ENCODE measurements at places on chromosomes 4 and X.
A peak's percentile ranks its signal among the peaks of the same experiment; 100 is the strongest.

DNA sequence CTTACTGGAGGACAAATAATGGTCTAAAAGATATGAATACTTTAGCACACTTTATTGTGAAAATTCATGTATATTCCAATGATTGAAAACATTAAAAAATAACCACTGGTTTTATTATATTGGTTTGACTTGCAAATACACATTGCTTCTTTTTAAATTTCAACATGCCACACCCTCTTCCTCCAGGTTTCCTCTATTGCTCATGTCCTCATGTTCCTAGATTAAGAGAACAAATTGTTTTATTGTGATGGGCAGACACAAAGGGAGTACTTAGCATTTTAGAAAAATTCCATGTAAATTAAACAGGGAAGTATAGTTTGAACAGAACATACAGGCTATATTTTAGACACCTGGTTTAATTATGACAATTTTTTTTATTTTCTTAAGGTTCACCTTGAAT, 230.6 kb upstream of the GPRIN3 start:
- DNase-seq: no peak

- DNase-seq: peak; percentile 66
These were observed 31.0 kb downstream of the TMEM131L start for GRCh38 chr4:153497091-153497531.

GRCh38 chrX:119375561-119375960, 23.6 kb upstream of the SLC25A43 start:
- no peak for DNase-seq

GRCh38 chrX:119791437-119792231, at the start of gene RPL39:
Gene RPL39 (minus strand): TSS chrX:119791630. CDS start chrX:119791576, 54 bp downstream.
- peak; percentile 80 for DNase-seq

DNA sequence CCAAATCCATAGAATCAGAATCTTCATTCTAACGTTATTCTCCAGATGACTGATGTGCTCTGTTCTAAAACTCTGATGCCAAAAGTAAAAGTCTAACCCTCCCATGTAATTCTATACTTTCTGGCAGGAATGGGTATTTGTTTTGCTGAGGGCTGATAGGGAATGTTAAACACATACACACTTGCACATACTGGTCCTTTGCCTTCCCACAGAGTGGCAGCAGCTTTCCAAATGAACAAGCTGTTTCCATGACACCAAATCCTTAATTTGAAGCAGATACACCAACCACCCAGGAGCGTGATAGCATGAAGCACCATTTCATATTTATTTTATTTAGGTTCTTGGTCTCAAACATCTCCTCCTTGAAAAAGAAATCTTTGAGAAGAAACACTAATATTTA, 155.5 kb upstream of the PRDX4 start:
- no peak for DNase-seq

DNA sequence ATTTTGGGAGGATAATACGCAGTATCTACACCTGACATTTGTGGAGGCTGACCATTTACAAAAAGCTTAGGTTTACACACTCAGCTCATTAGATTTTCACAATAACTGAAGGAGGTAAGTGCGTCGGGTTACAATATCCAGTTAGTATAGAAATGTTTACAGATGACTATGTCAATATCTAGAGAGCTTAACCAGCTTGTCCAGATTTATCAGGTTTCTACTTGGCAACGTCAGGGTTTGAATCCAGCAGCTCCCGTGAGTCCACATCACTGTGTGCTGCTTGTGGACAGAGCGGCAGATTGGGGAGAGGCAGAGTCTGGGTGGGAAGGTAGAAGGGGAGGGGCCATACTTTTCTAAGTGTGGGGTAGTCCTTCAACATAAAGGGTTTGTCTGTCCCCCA, 28.3 kb downstream of the ARHGAP10 start:
- no peak for DNase-seq

- peak; percentile 93 for DNase-seq
These were observed 18.5 kb upstream of the PIM2 start for GRCh38 chrX:48937054-48937907.

DNA sequence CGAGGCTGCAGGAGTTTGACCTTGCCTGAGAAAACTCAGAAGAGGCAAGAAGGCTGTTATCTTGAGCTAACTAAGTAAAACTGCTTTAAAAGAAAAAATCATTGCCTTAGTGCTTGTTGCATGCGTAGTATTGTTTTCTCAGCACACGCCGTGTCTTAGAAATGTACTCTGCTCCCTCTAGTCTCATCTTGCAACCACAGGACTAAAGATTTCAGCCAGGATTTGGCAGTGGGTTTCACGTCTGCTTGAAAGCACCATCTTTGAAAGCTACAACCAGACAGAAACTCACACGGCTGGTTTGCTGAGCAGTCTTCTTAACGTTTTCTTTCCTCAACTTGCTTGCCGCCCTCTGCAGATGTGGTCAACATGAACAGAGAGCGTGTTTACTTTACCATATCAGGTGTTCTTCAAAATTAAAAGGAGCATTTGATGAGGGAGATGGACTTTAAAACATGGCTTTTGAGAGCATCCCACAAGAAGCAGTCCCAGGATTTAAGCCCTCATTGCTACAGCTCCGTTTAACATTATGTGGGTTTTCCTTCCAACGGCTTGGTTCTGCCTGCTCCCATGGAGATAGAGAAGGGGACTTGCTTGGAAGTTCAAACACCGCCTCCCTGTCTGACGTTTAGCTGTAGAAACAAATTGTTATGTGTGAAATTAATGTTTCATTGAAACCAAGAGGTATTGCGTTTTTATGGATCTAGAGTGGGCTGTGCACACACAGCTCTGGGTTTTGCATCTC, 3.4 kb downstream of the SORCS2 start:
- no peak for DNase-seq

Data from central memory CD4-positive, alpha-beta T cell (primary cell).